Temporal lobe (tissue), 4 donors: ENCODE measurements at places on chromosomes 7 and 10. TPM values are rescaled to one million over a fixed set of nuclear protein-coding genes. Genes with fewer than 3 reads are reported as not detected.

FZD1 gene
- total RNA-seq: 7.6 TPM

CRHR2 gene
- total RNA-seq: 0.98 TPM

EIF5AL1 gene
- under 0.01 TPM for total RNA-seq

TAF5 gene
- 10.1 TPM for total RNA-seq

RTKN2 gene
- 3.7 TPM for total RNA-seq

FFAR4 gene
- total RNA-seq: not detected

PDE6C gene
- not detected for total RNA-seq

LRRC17 gene
- total RNA-seq: 11.8 TPM

PLEKHS1 gene
- not detected for total RNA-seq

SEMA4G gene
- 14.8 TPM for total RNA-seq

PLA2G12B gene
- total RNA-seq: not detected

PPP1R17 gene
- 3.0 TPM for total RNA-seq

EPO gene
- not detected for total RNA-seq

TEX47 gene
- not detected for total RNA-seq

PON1 gene
- total RNA-seq: not detected

SYT15 gene
- total RNA-seq: 0.49 TPM

UCMA gene
- not detected for total RNA-seq

PDE1C gene
- 21.1 TPM for total RNA-seq

MYH16 gene
- not detected for total RNA-seq

ADO gene
- 29.7 TPM for total RNA-seq

TAS2R4 gene
- 3.4 TPM for total RNA-seq

NEUROG3 gene
- total RNA-seq: not detected

CDNF gene
- 1.2 TPM for total RNA-seq

CDHR1 gene
- total RNA-seq: 4.2 TPM

SUN1 gene
- 97.9 TPM for total RNA-seq

HEPACAM2 gene
- total RNA-seq: 0.25 TPM

GHRHR gene
- total RNA-seq: 2.2 TPM

CPA2 gene
- not detected for total RNA-seq

ATOH7 gene
- total RNA-seq: 0.49 TPM

DENND2A gene
- total RNA-seq: 20.7 TPM

JMJD1C gene
- 169 TPM for total RNA-seq

C10orf67 gene
- total RNA-seq: 0.25 TPM

ATP5MK gene
- total RNA-seq: 92.4 TPM

GALNT17 gene
- total RNA-seq: 26.3 TPM

MNX1 gene
- not detected for total RNA-seq

CNPY1 gene
- 0.74 TPM for total RNA-seq
